ENCODE measurements at places on chromosomes 5 and 9. TPM values are rescaled to one million over a fixed set of nuclear protein-coding genes. Genes with fewer than 3 reads are reported as not detected.

Gene INPP5E
- 10.7 TPM for total RNA-seq

Gene HACD4
- not detected for total RNA-seq

Gene ARID3C
- not detected for total RNA-seq

Gene DMRTA1
- total RNA-seq: 1.5 TPM

Gene RANBP17
- 6.0 TPM for total RNA-seq

Gene FAM153A
- total RNA-seq: not detected

Gene EMB
- 5.4 TPM for total RNA-seq

Gene TRAF2
- 25.4 TPM for total RNA-seq

Gene AFAP1L1
- total RNA-seq: 19.6 TPM

Gene PLCXD3
- total RNA-seq: 5.0 TPM

Gene CDX1
- total RNA-seq: not detected

Gene ALDH7A1
- 45.8 TPM for total RNA-seq
